CD8-positive, alpha-beta memory T cell (primary cell): ENCODE measurements at places on chromosomes 5 and 9.

GRCh38 chr5:169956756-169957155, 23.5 kb downstream of the INSYN2B start:
- no peak for DNase-seq

DNA sequence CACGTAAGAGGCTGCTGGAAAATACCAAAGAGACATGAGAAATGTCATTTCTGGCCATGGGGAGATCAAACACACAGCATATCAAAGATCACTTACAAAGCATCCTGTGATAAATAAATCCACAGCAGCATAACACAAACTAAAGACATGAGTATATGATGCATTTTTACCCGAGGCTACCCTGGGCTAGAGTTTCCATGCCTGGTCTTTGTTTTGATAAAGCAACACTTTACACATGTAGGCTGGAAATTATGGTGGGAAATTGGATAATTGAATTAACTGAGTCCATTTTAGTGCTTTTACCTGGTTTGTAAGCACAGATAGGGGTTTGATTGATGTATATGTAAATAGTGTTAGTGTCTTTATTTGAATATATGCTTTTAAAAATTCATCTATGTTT, 288.4 kb downstream of the AOPEP start:
- DNase-seq = no peak

GRCh38 chr9:109886041-109886440, 106.0 kb downstream of the PALM2AKAP2 start:
- DNase-seq = no peak

DNA sequence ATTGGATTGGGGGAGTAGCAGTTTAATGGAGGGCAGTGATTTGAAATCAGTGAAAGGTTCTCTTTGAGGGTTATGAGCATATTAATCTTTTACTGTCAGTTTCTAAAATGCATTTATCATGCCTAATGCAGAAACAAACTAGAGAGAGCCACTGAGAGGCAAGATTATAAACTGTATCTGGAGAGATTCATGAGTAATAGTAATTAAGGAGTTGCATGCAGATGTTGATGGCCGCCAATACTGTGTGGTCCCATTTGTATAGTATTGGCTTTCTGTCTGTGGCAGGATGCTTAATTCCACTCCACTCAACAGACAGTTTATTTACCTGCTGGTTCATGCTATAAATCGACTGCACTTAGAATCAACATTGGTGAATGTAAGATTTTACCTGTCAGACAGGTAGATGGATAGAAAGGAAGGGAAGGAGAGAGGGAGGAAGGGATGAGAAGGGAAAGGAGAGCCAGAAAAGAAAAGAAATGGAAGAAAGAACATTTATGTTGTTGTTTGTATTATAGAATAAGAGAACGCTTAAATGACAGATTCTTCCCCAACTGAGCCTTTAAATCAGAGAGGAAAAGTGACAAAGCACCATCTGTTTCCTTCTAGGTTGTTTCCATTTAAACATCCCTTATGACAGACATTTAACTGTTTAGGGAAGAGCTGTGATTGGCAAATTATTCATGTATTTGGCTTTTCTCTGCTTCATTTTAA, 146.5 kb downstream of the PAM start:
- no peak for DNase-seq

GRCh38 chr9:109817846-109818472, 38.0 kb downstream of the PALM2AKAP2 start:
- DNase-seq = no peak

DNA sequence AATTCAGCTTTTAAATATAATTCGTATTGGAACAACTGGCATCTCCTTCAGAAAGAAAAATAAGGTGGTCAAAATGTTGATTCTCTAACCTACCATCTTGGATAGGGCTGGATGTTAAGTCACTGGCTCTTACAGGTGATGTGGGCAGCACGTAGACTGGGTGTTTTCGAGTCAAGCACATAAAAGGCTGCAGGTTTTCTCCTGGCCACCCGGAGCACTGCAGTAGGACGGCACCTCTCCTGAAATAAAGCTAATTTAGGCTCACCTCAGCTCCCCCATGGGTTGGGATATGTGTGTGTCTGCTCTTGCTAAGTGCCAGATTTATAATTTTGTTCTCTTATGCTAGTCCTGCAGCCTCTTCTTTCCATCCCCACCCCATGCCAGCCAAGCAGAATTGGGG, 80.3 kb downstream of the IQGAP2 start:
- DNase-seq = no peak

GRCh38 chr9:92494856-92495255, 12.6 kb upstream of the ASPN start:
- DNase-seq = no peak

- DNase-seq = no peak
Measured at GRCh38 chr5:6768590-6769230, 55.5 kb downstream of the TENT4A start.

DNA sequence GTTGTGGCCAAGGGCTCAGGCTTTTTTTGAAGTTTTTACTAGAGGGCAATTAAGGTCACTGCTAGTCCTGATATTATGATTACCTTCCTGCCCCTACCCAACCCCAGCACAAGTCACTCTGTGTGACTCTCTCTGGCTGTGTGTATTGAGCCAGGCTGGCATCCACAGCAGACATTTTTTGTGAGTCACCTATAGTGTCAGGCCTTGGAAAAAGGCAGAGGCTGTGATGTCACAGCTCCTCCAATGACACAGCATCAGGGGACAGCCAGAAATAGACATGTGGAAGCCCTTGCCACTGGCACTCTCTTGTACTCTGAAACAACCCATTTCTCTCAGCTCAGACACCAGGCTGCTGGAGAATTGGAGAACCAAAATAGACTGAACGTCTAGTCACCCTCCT, 145.4 kb downstream of the NMUR2 start:
- DNase-seq = no peak

DNA sequence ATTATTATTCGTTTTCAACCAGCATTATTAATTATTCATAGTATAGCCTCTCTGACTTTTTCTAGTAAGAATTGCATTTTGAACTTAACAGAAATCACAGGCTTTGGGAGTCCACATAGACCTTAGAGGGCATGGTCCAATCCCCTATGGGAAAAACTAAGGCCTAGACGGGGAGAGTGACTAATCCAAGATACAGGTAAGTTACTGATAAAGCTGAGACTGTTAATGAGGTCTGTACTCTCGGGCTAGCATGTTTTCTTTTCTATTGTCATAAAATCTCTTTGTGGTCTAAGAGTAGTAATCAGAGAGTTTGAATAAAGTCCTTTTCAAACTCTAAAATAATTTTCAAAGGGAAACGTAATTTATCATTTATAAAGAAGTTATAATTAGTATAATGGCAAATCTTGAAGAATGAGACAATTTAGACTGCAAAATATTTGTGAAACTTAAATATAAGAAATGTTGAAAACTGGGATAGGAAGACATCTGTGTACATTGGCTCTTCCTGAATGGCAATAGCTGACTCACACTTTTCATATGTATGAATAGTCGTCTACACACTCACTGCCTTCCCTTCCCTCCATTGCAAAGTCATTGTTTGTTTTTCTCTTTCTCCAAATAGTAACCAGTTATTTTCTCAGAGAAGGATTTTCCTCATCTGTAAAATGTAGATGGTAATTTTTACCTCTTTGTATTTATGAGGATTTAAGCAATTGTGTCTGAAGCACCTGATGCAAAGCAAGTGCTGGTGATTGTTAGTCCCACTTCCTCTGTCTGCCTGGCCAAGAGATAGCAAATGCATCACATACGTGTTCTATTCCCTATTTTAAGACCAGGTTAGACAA, 207.9 kb upstream of the CD180 start:
- no peak for DNase-seq

DNA sequence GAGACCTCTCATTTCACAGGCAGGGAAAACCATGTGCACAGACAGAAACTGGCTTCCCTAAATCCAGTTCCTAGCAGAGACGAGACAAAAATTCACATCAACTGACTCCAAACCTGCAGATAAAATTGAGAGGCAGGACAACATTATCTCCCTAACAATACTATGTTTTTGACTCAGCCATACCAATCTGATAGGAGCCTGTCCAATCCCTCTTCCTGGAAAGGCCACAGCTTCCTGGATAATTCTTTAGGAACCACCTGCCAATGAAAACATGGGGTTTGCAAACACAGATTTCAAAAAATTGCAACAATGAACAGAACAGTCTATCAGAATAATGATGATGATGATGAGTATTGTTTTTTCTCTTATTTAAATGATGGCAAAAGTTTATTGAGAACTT, 22.4 kb downstream of the SH3TC2 start:
- no peak for DNase-seq

- DNase-seq = no peak
Measured at GRCh38 chr5:107104040-107104995, 566.4 kb downstream of the EFNA5 start.

- DNase-seq = no peak
Measured at GRCh38 chr5:59593439-59594007, 300.0 kb downstream of the PDE4D start.

- DNase-seq = no peak
Measured at GRCh38 chr5:179127136-179128040, 67.2 kb downstream of the ZNF354C start.

DNA sequence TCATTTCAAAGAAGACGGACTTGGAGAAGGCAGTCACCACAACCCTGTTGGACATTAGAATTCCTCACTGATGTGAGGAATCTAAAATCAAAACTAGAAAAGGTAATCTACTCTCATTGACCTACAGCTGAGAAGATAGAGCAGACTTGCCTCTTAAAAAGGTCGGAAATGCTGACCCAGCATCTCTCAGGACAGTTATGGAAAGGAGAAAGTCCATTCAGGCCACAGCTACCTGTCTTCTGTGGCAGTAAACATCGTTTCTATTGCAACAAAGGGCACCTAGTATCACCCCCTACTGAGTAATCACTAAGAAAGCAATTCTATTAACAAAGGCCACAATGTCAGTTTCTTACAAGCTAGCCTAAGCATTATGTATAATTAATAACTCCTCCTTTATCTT, 601.7 kb downstream of the PRELID2 start:
- no peak for DNase-seq

DNA sequence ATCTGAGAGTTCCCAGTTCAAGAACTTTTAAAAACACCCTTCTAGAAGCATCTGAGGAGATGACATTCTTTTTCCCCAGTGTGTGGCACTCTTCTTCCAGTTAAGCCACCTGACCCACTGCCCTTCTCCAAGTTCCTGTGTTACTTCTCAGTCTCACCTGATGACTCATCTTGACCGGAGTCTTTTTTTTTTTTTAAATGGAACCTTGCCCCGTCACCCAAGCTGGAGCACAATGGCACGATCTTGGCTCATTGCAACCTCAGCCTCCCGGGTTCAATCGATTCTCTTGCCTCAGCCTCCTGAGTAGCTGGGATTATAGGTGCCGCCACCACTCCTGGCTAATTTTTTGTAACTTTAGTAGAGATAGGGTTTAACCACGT, 224.1 kb upstream of the DAB2 start:
- DNase-seq = no peak

GRCh38 chr5:140176031-140176387, 1.0 kb downstream of the CYSTM1 start:
- DNase-seq = no peak

DNA sequence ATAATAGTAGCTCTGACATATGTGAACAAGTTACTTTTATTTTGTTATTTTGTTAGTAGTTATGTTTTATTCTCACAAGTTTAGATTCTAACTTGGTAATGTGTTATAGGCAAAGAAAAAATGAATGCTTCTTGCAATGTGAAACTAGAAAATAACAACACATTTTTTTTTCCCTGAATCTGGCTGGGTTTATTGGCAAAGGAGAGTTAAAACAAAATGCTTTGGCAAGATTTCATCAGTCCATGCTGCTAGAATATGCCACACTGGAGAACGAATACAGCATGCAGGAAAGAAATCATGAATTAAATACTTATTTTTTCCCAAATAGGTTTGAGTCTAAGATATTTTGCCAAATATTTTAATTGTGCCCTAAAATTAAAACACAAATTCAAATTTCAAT, 1048.1 kb upstream of the ACO1 start:
- no peak for DNase-seq

- DNase-seq = no peak
Measured at GRCh38 chr9:123679330-123679987, 250.5 kb downstream of the DENND1A start.

- DNase-seq = no peak
Measured at GRCh38 chr5:73940801-73941200, 314.8 kb downstream of the ARHGEF28 start.

- DNase-seq = no peak
Measured at GRCh38 chr5:165560648-165561047, 2055.2 kb downstream of the MAT2B start.

DNA sequence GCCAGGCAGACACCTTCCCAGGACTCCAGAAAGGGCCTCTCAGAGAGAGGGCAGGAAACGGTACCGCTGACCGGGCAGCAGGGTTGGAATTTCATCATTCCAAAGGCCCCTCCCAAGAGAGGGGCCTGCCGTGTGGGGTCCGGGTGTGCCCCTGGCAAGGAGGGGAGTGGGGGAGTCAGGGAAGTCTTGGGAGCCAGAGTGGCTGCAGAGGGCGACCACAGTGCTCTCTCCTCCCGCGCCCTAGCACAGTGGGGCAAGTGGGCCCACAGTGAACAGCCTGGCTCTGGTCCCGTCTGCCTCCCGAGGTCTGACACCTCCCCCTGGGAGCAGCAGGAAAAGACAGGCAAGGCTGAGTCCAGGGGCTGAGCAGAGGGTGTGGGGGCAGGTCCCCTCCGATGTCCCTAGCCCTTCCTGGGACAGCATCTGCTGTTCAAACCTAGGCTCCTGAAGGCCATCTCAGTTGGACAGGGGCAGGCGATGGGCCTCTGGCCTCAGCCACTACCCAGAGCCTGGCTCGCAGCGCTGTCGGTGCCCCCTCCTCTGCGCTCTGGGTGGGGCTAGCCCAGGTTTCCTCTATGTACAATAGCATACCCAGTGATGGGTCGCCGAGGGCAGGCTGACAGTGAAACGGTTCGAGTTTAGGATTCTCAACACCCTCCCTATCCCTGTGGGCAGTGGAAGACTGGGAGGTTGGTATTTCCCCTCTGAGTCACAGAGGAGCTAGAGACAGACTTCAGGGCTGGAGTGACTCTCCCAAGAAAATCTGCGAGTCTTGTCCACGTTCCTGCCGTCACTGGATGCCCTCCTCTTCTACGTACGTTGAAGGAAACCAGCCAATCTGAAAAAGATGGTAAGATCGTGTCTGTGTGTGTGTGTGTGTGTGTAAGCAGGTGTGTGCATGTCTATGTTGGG, 25.4 kb upstream of the SARDH start:
- DNase-seq = no peak

DNA sequence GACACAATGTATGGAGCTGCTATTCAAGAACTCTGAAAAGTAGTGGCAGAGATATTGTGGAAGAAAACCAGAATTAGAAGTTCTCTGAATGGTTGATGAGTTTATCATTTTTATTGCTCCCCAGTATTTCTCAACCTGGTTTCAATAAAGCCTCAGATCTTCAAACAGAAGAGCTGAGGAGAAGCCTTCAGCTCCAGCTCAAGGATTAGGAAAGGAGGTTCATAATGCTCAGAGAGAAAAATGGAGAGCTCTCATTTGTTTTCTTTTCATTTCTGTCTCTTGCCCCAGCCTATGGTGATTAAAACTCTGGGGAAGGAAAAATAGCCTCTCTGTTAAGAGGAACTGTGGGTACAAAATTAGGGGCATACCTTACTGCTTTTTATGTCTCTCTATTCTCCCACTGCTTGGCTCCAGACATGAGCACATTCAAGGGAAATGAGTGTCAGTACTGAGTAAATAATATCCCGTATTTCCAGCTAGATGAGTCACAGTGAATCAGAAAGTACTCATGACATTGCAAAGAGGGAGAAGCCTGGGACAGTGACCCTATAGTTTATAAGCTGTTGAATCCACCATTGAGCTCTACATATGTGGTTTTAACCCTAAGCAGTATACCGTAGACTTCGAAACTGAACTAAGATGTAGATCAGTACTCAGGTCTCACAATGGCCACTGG, 138.1 kb downstream of the EMB start:
- DNase-seq = no peak

- no peak for DNase-seq
Measured at GRCh38 chr5:59285300-59286016, 608.1 kb downstream of the PDE4D start.

GRCh38 chr5:170355601-170356098, 33.5 kb downstream of the KCNMB1 start:
- no peak for DNase-seq
